Liver (tissue), 10 donors: ENCODE measurements at places on chromosomes 7 and 10.

DNA sequence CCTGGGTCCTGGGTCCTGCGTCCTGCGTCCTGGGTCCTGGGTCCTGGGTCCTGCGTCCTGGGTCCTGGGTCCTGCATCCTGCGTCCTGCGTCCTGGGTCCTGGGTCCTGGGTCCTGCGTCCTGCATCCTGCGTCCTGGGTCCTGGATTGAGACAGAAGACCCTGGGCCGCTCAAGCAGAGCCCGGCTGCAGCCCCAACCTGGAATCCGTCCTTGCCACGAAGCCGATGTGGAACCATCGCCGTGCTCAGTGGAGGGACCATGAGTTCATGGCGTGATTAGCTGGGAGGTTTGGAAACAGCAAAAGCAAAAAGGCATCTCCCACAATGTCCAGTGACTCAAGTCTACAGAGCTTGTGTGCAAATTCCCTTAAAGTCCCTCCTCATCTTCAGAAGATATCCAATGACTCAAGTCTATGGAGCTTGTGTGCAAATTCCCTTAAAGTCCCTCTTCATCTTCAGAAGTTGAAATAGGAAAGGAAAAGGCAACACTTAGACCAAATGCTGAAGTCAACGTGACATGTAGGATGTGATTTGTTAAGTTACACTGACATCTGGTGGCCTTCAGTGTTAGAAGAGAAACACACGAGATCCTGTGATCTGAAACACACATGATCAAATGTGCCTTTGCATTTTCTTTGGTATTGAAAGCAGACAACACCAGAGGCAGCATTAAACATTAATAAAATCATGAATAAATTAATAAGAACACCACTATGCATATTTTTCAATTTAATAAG lies 179.9 kb downstream of the PTPRN2 start:
- no peaks in the 10 kb centered on the region for H3K4me1 ChIP-seq
- no peak overlapping the region for H3K27ac ChIP-seq
- no peaks in the 10 kb centered on the region for H3K27me3 ChIP-seq
- H3K36me3 ChIP-seq, result no peaks in the 10 kb centered on the region

DNA sequence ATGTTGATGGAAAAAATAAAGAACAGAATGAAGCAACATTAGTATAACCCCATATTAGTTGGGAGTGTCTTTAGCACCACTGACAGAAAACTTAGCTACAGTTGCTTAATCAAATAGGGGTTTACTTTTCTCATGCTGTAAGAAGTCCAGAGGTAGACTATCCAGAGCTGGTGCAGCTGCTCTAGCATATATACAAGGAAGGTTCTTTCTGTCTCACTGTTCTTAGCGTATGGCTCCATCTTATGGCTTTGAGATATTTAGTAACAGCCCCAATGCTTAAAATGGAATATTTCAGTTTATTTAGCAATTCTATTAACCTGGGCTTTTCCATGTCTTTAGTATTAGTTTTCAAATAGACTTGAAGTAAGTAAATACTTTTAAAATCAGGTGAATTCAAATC lies 15.2 kb upstream of the WNT2 start:
- no peak for DNase-seq
- no peak overlapping the region for H3K27ac ChIP-seq
- H3K36me3 ChIP-seq, result no peaks in the 10 kb centered on the region
- no peaks in the 10 kb centered on the region for H3K4me1 ChIP-seq
- no peak overlapping the region for H3K4me3 ChIP-seq
- H3K27me3 ChIP-seq, result no peaks in the 10 kb centered on the region

- no peak overlapping the region for H3K27ac ChIP-seq
- no peaks in the 10 kb centered on the region for H3K27me3 ChIP-seq
- H3K36me3 ChIP-seq, result peaks cover 38% of the 10 kb centered on the region
- DNase-seq, result no peak
- H3K4me1 ChIP-seq, result no peaks in the 10 kb centered on the region
Measured at GRCh38 chr10:133412381-133412711, 12.1 kb downstream of the SPRN start.

- H3K27me3 ChIP-seq, result no peaks in the 10 kb centered on the region
- no peaks in the 10 kb centered on the region for H3K4me1 ChIP-seq
- no peak overlapping the region for H3K4me3 ChIP-seq
- no peaks in the 10 kb centered on the region for H3K36me3 ChIP-seq
- peak; percentile 19 for DNase-seq
Measured at GRCh38 chr10:44949127-44949802, 10.3 kb upstream of the RASSF4 start.

GRCh38 chr10:48474765-48475365 lies 130.0 kb downstream of the ARHGAP22 start:
- DNase-seq, result no peak
- no peak overlapping the region for H3K27ac ChIP-seq
- H3K4me3 ChIP-seq, result no peak overlapping the region

- H3K27ac ChIP-seq, result no peak overlapping the region
- no peak overlapping the region for H3K4me3 ChIP-seq
- H3K4me1 ChIP-seq, result no peaks in the 10 kb centered on the region
- no peak for DNase-seq
Measured at GRCh38 chr7:85290269-85290668, 103.4 kb upstream of the SEMA3D start.
